ENCODE measurements at places on chromosomes 13 and 19. TPM values are rescaled to one million over a fixed set of nuclear protein-coding genes. Genes with fewer than 3 reads are reported as not detected.

ZNF534 gene
- total RNA-seq = not detected

CFAP97D2 gene
- not detected for total RNA-seq

FPR1 gene
- 2.5 TPM for total RNA-seq

MISP gene
- not detected for total RNA-seq

ZNF69 gene
- total RNA-seq = 4.1 TPM

ZNF730 gene
- total RNA-seq = 2.0 TPM

ZNF439 gene
- total RNA-seq = 0.47 TPM

APOC1 gene
- total RNA-seq = not detected

KLK12 gene
- not detected for total RNA-seq
